Stimulated activated CD4-positive, alpha-beta T cell treated with anti-CD3 and anti-CD28 coated beads, Interleukin-12 subunit alpha, Interleukin-12 subunit beta, amount 100 ng/mL, for 24 hours (primary cell): ENCODE measurements at places on chromosomes 5 and 9.

DNA sequence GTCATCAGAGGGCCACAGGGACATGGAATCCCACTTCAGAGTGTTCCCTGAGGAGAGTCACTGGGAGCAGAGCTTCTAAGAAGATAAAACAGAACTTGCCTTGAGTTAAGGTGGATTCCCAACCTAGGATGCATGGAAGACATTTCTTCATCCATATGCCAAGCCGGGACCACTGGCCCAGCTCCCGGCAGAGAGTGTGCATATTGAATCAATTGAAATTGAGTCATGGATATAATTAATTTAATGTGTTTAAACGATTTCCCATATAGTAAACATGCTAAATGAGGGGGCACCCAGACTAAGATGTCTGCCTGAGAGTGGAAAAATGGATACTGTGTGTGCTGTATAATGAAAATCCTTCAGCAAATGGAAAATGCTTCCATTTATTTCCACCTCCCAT, 194.4 kb upstream of the TBC1D2 start:
- no peak for DNase-seq

DNA sequence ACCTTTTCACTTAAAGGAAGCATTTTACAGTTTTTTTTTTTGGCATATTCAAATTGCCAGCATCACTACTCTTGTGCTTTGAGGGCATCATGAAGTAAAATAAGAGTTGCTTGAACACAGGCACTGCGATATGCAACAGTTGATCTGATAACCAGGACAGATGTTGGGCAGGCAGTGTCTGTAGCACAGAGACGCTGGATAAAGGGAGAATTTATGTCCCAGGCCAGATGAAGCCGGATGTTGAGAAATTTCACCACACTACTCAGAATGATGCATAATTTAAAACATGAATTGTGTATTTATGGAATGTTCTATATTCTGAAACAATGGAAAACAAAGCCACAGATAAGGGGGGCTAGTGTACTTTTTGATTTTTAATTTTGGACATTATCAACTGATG, 71.4 kb downstream of the SLC12A2 start:
- DNase-seq, result no peak

DNA sequence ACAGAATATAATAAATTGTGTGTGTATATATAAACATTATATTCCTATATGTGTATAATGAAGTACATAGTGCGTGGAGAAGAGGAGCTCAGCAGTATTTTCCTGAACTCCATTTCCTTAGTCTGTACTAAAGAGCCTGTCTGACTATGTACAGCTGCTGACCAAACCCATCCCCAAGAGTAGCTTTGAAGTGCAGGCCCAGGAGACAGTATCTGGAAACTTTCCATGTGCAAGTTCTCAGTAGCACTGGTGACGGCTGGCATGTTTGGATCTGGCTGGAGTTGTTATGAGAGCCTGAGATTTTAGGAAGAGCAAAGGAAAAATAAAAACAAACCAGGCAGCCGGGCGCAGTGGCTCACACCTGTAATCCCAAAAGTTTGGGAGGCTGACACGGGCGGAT, 244.2 kb downstream of the RFK start:
- DNase-seq, result no peak

DNA sequence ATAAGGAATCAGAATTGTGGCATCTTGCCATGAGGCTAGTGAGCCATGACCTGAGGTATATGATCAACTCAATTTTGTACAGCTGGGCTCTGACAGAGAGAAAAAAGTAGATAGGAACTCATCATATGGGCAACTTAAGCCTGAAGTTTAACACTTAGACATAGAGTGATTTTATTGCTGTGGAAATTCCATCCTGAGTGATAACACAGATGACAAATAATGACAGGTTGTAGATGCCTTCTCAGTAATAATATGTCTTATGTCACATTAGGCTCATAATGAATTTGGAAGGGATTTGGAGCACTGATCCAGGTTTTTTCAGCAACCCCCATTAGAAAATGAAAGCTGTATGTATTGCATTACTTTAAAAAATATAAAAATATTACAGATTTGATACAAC, 744.6 kb downstream of the CDH12 start:
- DNase-seq, result no peak

DNA sequence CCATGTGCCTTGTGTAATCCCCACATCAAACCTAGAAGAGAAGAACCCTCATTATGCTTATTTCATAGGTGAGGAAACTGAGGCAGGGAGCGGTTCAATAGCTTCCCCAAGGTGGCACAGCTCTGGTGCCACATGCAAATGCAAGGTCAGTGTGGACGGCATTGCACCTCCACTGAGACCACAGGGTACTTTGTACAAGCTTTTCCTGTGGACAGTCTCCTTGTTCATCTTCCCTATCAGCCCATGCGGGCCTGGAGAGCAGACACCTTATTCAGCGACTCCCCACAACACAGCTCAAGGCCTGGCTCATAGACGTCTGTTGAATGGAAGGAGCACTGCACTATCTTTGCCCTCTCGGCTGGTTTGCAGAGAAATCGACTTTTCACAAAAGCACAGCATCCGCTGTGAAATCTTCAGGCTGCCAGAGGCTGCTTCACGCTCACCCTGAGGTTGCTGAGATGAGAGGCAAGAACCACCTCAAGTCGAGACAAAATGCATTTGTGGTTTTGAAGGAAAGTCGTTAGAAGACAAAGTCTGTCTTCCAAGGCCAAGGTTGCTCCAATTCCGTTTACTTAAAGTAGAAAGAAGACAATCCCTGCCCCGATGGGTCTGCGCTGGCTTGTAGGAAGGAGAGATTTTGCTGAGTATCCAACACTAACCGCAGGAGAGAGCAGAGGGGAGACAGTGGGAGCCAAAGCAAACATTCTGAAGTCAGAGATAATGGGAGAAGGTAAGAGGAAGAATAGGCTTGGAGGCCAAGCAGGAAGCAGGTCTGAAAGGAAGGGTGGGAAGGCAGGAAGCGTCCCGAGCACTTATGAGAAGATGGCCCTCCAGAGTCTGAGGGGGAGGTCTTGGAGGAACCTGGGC, 34.2 kb upstream of the STRBP start:
- no peak for DNase-seq

GRCh38 chr9:91048749-91049148, 247.1 kb downstream of the SYK start:
- DNase-seq, result no peak

GRCh38 chr5:150316320-150316719, 13.6 kb upstream of the ARSI start:
- DNase-seq, result no peak

- no peak for DNase-seq
Observed at GRCh38 chr5:136114414-136115125, 18.1 kb upstream of the SMAD5 start.

DNA sequence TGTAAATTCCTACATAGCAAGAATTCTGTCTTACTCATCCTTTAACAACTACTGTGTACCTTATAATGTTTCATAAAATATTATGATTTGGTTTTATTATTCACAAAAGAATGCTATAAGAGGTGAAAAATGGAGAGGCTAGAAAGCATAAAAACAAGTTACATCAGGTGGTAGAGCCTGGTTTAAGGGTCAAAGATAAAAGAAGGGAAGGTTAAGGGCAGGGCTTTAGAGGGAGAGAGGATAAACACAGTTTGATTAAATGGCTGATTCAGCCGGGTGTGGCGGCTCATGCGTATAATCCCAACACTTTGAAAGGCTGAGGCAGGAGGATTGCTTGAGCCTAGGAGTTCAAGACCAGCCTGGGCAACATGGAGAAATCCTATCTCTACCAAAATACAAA, 40.4 kb upstream of the HSPB3 start:
- DNase-seq, result no peak

GRCh38 chr9:133945977-133946753, 46.0 kb downstream of the VAV2 start:
- no peak for DNase-seq

- peak; percentile 63 for DNase-seq
Observed at GRCh38 chr9:135905380-135906258, 1.7 kb downstream of the CAMSAP1 start.

DNA sequence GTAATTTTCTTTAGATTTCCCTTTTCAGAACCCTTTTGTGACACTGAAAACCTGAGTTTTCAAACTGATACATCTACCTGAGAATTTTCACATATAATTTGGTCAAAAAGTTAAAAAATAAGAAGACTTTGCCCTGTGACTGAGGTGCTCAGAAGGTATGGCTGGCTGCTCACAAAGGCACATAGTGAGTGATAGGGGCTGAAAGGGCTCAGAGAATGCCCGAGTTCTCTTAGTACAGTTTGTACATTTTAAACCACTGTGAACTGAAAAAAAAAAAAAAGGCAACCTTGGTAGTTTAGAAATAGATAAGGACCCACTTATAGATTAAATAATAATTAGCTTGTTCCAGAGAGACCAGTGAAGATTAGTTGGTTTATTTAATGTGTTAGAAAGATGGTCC, 18.1 kb upstream of the PSAT1 start:
- no peak for DNase-seq

DNA sequence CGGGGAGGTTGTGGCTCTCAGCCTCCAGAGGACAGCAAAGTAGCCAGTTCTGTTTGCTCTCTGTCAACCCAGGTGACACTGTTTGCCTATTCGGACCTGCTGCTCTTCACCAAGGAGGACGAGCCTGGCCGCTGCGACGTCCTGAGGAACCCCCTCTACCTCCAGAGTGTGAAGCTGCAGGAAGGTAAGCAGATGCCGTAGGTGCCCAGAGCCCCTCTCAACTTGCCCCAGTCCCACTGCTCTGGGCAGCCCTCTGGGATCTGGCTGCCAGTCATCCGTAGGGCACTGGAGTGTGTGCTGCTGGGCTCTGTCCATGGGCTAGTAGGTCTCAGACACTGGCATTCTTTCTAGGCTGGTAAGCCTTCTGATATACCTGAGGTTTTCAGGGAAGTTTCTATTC, 59.3 kb downstream of the RGS3 start:
- no peak for DNase-seq

- no peak for DNase-seq
Observed at GRCh38 chr9:5529683-5530221, 19.4 kb downstream of the PDCD1LG2 start.

DNA sequence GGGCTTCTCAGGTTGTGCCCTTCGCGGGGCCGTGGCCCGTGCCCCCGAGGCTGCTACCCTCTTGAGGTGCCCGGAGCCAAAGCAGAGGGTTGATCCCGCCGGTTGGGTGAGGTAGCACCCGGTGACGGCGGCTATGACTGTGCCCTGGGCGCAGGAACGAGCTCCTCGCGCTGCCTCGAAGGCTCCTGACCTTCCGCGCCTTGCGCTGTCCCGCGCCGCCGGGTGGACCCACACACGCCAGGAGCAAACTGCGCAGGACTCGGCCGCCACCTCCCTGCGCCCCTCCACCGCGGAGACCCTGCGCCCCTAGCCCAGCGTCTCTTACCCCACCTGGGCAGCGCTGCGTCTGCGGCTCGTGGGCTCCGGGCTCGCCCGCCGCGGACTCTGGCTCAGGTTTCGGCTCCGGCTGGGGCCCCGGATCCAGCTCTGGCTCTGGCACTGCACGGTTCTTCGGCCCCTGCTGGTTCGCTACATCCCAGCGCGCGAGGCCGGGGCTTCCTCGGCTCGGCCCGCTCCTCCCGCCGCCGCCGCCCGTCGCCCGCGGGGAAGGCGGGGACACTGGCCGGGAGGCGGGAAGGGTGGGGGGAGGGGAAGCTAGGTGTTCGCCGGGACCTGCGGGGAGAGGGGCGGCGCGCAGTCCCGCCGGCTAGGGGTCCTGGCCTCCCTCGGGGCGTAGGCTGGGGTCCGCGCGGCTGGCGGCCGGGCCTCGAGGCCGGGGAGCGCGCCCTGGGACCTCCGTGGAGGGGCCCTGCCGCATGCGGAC, 5.4 kb upstream of the PITX1 start:
- no peak for DNase-seq

DNA sequence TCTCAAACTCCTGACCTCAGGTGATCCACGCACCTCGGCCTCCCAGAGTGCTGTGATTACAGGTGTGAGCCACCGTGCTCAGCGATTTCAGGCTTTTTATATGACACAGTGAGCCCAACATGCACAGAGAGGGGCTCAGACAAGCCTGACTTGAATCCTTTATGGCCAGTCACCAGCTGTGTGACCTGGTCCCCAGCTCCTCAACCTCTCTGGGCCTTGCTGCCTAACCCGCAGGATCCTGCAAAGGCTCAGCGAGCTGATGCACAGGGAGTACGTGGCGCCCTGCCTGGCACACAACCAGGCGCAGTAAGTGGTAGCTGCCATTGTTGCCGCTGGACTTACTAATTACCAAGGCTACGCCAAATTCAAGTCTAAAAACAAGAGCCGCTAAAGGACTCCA, 16.6 kb upstream of the NCS1 start:
- no peak for DNase-seq

GRCh38 chr5:140023611-140024191, 19.4 kb downstream of the NRG2 start:
- no peak for DNase-seq

DNA sequence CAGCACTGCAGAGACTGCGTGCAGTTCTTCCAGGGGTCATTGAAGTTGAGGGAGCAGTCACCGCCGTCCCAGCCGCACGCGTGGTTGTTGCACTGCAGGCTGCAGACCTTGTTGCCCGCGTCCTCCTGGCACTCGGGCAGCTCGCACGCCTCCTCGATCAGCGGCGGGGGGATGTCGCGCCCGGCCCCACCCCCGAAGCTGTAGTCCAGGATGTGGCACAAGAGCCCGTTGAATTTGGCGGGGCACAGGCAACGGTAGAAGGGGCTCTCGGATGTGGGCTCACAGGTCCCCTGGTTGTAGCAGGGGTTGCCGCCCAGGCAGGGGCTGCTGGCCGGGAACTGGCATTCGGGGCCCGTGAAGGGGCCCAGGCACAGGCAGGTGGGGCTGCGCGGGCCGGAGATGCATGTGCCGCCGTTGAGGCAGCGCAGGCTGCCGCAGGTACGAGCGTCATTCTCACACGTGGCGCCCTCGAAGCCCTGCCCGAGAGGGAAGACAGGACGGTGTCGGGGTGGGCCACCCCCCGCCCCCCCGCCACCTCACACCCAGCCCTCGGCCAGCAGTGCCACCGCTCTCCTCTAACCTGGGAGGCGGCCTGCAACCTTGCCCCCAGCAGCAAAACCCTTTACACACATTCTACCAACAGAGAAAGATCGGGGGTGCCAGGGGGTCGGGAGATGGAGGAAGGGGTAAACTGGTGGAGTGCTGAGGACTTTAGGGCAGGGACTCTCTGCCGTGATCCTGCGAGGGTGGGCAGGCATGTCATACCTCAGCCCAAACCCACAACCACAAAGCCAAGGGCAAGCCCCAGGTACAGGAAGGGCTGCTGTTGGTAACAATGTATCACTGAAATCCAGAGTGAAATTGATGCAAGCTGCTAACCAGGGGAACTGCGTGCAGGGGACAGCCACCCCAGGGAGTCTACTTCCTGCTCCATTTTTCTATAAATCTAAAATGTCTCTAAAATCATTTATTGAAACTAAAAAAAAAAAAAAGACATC, 22.9 kb upstream of the SEC16A start:
- DNase-seq, result no peak

DNA sequence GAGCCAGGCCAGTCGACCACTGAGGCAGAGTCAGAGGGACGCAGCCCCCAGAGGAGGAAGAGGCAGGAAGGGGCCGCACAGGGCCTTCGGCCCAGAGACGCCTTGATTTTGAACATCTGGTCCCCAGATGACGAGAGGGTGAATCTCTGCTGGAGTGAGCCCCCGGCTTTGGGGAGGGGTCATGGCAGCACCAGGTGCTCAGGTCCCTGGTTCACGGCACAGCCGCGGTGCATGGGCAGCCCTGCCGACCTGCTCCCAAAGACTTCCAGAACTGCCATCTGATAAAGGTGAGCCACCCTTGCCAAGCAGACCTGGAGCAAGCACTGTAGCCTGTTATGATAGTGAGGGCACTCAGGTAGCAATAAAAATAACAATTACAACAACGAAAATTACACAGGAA, 29.8 kb downstream of the LPCAT1 start:
- no peak for DNase-seq
